NCI-H2107 (cell line): ENCODE measurements at places on chromosomes 12 and 14.

GRCh38 chr12:101838628-101839323 is 8.0 kb upstream of the GNPTAB start:
- no peak for DNase-seq

DNA sequence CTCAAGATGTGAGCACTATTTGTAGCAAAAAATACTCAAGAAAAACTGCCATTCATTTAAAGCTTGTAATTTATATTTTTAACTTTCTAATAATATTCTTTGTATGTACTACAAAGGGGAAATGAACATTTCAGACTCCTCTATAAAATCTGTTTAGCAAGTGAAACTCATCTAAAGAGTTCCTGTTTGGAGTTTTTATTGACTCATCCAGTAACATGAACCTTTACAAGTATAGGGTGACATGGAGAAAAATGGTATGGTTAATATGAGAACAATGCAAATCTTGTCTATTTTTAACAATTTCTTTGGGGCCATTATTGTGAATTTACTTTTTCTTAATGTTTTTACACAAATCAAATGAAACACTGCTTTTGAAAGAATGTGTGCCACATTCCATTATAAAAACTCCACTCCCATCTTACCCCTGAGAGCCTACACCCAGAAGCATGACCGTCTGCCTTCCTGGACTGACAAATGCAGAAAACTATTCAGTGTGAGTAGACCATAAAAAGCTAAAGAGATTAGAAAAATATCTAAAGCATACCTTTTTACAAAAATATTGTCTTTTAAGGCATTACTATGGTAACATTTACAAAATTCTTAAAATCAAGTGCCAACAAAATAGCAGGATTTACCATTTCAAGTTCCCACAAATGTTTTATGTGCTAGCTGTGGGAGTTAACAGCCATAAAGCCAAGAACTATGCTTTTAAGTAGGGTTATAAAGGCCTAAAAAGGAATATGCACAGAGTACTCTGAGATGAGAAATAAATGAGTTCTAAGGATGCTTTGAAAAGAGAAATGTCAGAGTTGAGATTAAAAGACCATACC is 144.0 kb downstream of the ADAMTS20 start:
- DNase-seq, result no peak

DNA sequence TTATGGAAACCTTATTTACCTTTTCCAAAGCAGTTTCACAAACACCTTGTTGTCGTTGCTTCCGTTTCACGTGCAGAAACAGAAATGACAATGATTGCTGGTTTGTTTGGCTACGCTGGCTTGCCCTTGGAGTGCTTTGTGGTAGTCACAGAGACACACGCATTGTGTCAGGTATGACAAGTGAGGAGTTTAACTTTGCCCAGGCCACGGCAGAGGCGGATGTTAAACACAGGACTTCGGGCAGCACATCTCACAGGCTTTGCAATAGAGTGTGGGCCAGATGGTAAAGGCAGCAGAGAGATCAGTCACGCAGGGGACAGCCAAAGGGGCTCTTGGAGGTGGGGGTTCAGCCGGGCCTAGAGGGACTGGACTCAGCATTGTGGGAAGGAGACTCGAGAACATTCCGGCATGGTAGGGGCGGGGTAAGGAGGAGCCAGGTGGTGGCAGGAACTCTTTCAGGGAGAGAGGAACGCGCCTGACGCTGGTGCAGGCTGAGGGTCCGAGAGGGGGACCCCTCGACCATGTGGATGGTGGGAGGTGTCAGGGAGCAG is 59.8 kb upstream of the KCNA1 start:
- no peak for DNase-seq

DNA sequence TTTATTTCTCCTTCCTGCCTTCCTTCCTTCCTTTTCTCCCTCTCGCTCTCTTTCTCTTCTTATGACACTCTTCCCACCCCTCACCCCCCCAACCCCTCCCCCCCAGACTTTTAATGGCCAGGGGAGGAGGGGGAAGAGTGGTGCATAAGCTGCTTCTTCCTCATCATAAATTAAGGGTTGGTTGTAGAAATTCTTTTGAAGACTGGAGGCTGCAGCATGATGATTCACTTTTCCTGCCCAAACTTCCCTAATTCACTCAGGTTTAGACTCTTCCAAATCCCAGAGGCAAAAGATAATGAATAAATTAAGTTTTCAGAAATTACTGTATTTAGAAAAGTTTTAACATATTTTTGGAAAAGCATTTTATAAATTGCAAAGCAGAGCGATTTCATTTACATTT is 58.2 kb downstream of the GRIP1 start:
- DNase-seq, result no peak

- DNase-seq, result no peak
These were observed 16.9 kb downstream of the PLEKHG7 start for GRCh38 chr12:92719674-92720073.

- DNase-seq, result no peak
These were observed 52.1 kb downstream of the IRF2BPL start for GRCh38 chr14:76976240-76977005.

DNA sequence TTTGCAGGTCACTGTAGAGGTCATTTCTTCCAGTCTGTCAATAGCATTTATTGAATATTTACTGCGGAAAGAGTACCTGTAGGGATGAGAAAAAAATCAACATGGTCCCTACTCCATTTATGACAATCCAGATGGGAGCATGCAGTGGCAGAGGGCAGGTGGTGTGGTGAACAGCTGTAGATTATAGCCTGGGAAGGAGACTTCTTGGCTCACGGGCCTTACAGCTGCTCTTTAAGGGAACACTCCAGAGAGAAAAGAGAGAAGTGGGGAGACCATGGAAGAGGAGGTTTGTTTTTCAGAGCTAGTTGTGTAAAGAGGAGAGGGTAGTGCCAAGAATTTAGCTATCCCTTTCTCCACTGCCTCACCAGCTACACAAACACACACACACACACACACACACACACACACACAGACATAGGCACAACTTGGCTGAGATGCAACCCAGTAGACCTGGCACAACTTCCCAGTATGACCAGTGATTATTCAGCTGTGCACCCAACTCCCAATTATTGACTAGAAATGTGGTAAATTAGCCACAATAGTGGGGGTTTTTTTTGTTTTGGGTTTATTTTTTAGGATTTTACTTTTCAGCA is 41.0 kb downstream of the GPHB5 start:
- DNase-seq, result peak; percentile 65

- DNase-seq, result no peak
These were observed 173.4 kb upstream of the PZP start for GRCh38 chr12:9381619-9382018.

- no peak for DNase-seq
These were observed 103.1 kb downstream of the SMOC1 start for GRCh38 chr14:69982220-69982839.

GRCh38 chr12:47190271-47190750 is 110.6 kb upstream of the AMIGO2 start:
- DNase-seq, result no peak

DNA sequence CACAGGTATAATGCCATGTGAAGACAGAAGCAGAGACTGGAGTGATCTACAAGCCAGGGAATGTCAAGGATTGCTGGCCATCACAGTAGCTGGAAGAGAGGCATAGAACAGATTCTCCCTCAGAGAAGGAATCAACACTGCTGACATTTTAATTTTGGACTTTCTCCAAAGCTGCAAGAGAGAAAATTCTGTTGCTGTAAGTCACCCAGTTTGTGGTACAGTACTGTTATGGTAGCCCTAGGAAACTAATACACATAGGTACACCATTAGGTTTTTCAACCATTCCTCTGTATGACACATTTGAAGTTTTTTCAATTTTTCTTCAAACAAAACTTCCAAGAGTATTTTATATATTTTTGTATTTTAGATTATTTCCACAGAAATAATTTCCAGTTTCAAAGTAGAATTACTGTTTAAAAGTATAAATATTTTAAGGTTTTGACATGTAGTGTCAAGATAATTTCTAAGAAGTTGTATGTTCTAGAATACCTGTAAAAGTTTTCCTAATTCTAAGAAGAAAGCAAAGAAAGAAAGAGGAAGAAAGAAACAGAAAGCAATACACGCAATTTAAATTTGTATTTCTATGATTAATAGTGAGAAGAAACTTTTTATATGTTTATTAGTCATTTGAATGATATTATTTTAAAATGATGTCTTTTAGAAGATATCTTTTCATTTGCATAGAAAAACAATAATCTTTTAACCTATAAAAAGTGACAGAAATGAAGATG is 64.9 kb upstream of the CATSPERB start:
- no peak for DNase-seq

- DNase-seq, result no peak
These were observed 1.6 kb upstream of the OTUB2 start for GRCh38 chr14:94024549-94024948.

DNA sequence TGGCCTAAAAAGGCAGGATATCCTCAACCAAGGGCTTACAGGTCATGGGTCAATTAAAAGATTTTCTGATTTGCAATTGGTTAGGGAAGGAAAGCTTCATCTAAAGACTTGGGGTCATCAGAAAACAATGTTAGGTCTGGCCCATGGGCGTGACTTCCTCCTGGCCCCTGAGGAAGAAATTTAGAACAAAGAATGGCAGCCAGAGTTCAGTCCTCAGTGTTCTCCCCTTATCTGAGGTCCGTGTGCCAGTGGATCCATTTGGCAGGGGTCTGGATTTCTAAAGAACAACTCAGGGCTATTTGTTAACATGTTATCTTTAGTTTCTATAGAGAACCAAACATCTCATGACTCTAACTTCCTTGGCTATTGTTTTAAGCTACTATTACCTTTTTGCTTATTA is 27.8 kb upstream of the NFYB start:
- no peak for DNase-seq
